ENCODE measurements at places on chromosomes 7 and 10. TPM values are rescaled to one million over a fixed set of nuclear protein-coding genes. Genes with fewer than 3 reads are reported as not detected.

The CDHR1 gene
- total RNA-seq = 0.91 TPM

The MCM10 gene
- total RNA-seq = 89.3 TPM

The ALOX5 gene
- 0.62 TPM for total RNA-seq

GRCh38 chr7:50793120-50793946, 10.6 kb upstream of the GRB10 start:
- peak; percentile 18 for DNase-seq

Data from activated naive CD8-positive, alpha-beta T cell treated with anti-CD3 and anti-CD28 coated beads for 36 hours (primary cell).